Cortex of kidney (tissue), 1 donor: ENCODE measurements at places on chromosomes 5 and 9.

DNA sequence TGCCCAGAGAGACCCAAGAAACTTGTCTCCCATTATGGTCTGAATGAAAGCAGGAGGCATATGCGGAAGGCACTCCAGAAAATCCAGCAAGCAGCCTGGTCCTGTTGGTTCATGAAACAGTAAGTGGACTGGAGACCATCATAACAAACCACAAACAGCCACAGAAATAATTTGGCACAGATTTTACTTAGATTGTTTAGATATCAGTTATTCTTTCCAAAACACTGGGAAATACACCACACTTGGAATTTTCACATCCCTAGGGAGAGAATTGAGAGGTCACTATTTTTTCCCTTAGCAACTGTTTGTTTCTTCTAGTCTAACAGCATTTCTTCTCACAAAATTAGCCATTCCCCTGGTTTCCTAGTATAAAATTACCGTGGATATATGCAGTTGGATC is 300.8 kb downstream of the OSTF1 start:
- DNase-seq: no peak

GRCh38 chr5:3100921-3101551 is 349.6 kb upstream of the IRX2 start:
- no peak for DNase-seq

GRCh38 chr5:130966990-130967525 is 198.0 kb downstream of the HINT1 start:
- DNase-seq: no peak

- DNase-seq: no peak
These were observed 168.6 kb upstream of the RGMB start for GRCh38 chr5:98604721-98605425.

GRCh38 chr5:79712741-79713140 is 23.1 kb downstream of the CMYA5 start:
- no peak for DNase-seq

- DNase-seq: no peak
These were observed 91.7 kb downstream of the GNA14 start for GRCh38 chr9:77556396-77556795.

DNA sequence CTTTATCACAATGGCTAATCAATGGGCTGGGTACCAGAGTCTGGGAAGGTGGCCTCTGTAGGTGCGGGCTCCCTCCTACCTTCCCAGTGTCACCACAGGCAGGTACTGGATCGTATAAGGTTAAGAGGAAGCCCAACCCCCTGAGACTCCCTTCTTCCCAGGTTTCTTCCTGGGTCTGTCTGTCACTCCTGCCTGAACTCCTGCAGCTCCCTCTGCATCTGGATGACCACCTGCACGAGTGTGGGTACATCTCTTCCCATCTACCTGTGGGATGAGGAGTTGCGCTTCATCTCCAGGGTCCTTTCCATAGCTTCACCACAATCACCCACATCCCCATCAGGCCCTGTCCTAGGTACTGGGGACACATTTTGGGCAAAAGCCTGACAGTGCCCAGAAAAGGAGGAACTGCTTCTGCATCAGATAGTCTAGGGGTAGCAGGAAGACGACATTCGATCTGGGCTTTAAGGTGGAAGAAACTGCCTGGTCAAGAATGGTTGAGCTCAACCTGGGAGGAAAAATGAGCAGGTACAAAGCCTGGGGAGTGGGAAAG is 112.2 kb upstream of the ALDH1B1 start:
- DNase-seq: no peak
